ENCODE measurements at places on chromosomes 3 and 15.

- DNase-seq, result no peak
These were observed 175.8 kb downstream of the EPHB1 start for GRCh38 chr3:134970895-134971294.

GRCh38 chr3:123753286-123753685 lies 130.8 kb downstream of the MYLK start:
- DNase-seq, result no peak

GRCh38 chr15:64187396-64188191 lies 24.8 kb upstream of the PPIB start:
- DNase-seq, result no peak

DNA sequence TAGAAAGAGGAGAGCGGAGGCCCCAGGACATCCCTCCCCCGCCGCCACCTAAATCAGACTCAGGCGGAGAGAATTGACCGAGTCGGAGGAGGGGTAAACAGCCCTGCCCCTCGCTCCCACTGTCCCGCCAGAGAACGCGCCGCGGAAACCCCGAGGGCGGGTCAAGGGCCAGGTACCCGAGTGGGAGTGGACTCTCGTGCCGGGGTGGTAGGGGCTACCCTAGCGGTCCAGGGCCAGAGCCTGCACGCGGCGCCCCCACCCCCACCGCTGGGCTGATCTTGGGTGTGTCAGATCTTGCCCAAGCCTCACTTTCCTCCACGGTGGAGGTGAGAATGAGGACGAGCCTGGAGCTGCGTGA lies 19.0 kb downstream of the SPATA12 start:
- peak; percentile 42 for DNase-seq

DNA sequence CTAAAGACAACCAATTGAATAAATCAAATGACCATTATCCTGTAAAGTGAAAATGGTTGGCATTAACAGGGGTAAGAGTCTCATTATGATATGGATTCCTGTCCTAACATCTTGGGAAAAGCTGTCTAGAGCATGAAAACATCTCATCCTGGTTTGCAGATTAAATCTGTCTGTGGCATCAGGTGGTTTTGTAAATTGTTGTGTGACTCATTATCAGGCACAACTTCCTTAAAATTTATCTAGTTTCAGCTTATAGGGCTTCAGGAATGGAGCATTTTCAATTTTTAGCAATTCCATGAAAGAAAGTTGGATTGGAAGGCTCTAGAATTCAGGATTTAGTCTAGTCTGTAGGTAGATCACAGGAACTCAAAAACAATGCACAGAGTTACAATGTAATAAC lies 31.1 kb upstream of the SLC27A2 start:
- DNase-seq, result no peak

DNA sequence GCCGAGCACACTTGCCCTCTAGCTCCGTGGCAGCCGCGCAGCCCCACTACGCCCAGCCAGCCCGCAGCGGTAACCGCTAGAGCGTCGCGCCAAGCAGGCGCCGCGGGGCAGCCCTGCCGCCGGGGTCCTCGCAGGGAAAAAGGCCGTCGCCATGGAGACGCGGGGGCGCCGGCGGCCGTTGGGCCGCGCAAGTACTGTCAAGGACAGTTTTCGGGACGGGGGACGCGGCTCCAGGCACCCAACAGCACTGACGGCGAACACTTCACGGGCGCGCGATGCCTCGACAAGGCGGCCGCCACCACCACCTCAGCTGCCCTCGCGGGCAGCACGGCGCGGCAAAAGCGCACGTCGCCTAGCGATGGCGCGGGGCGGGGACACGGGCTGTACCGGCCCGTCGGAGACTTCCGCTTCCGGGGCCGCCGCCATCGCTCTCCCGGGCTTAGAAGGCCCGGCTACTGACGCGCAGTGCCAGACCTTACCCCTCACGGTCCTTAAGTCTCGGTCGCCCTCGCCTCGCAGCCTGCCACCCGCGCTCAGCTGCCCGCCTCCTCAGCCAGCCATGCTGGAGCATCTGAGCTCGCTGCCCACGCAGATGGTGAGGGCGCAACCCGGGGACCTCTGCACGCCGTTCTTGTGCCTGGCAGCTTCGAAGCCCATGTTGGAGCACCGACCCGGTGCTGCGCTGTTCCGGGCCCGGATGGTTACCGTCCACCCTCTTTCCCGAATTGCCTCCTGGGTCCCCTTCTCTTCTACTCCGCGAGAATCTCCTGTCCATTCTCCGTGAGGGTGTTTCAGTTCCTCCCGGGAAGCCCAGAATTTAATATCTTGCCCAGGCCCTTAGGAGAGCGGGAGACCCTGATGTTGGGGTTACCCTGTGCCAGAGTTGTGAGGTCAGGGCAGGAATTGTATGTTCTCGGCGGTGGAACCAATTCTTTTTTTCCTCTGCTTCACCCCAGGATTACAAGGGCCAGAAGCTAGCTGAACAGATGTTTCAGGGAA lies at the start of the genes GLT8D1 and SPCS1:
Gene GLT8D1, minus strand, starts transcription at position 104 of the 999 bp plus-strand sequence. CDS start 5,331 bp downstream, outside the sequence.
Gene SPCS1, plus strand, starts transcription at position 419 of the 999 bp plus-strand sequence. Its CDS starts 141 bp downstream, at position 560.
- peak; percentile 83 for DNase-seq

Measured in Caki2 (cell line).